ENCODE measurements at places on chromosomes 4 and X.

- DNase-seq: no peak
Measured at GRCh38 chr4:764405-765169, 59.0 kb downstream of the PCGF3 start.

- no peak for DNase-seq
Measured at GRCh38 chr4:138233313-138234034, 8.7 kb downstream of the SLC7A11 start.

- DNase-seq: no peak
Measured at GRCh38 chr4:181897935-181898334, 345.3 kb upstream of the TENM3 start.

DNA sequence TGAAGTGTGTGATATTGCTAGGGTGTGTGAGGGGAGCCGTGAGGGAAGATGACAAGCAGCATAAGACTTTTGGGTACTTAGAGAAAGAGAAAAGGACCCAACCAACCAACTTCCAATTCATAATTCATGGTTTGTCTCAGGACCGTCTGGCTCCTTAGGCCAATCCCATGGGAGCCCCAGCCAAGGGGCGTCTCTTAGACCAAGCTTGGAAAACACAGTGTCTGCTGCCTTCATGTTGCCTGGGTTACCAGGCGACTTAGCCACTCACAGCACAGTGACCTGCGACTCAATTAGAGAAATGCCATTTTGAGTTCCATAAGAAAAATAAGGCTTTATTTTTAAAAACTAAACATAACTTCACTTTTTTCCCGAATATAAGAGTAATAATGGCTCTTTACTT, 32.7 kb downstream of the BST1 start:
- DNase-seq: no peak

DNA sequence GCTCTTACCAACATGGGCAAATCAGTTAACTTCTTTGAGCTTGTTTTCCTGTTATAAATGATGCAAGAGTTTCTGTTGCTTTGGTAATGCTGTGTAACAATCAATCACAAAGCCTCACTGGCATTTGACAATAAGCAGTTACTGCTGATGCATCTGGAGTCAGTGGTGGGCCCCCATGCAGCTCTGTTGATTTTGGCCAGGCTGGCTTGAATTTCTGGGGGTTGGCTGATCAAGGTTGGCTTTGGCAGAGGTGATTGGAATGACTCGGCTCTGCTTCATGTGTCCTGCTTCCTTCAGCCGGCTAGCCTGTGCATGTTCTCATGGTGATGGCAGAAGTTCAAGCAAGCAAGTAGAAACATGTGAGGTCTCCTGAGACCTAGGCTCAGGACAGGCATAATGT, 90.4 kb downstream of the PHEX start:
- no peak for DNase-seq

- DNase-seq: no peak
Measured at GRCh38 chrX:39427906-39428305, 626.6 kb downstream of the MID1IP1 start.

- no peak for DNase-seq
Measured at GRCh38 chr4:165133150-165133549, 20.5 kb upstream of the TMEM192 start.

DNA sequence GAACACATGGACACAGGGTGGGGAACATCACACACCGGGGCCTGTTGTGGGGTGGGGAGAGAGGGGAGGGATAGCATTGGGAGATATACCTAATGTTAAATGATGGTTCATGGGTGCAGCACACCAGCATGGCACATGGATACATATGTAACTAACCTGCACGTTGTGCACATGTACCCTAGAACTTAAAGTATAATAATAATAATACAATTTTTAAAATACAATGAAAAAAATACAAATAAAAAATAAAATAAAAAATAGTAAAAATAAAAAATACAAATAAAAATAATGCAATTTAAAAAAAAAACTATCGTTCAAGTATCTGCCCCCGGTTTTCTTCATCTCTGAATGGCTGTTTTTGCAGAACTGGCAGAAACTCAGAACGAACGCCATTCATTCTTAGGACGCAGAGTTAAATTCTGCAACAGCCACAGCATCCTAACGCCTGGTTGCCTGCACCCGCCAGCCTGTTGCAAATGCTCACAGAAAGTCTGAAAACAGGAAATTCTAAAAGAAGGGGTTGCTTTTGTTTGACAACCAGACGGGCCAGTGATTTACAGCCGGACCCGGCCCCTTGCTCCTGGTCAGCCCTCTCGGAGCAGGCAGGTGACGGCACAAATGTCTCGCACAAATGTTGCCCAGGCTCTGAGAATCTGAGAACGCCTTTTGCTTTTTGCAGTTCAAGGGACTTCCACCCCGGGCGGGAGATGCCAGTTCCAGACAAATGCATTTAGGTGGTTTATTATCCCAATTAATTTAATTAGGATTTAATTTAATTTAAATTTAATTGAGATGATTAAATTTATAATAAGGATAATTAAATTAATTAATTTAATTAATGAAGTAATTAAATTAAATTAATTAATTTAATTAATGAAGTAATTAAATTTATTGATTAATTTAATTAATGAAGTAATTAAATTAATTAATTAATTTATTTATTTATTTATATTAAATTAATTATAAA, 47.8 kb downstream of the CRLF2 start:
- no peak for DNase-seq

DNA sequence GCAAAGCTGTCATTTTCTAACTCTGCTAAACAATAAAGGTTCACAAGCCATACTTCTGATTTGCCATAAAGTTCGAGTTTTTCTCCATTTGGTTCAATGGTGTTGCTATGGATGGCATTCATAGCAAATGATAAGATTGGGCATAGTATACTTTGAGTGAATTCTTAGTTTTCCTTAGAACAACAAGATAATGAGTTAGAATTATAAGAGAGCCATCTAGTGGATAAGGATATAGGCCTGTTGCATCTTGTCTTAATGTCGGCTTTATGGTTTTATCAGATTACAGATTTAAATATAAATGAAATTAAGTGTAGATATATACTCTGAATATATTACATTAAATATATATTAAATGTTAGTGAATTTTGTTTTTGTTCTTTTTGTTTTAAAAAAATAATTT, 644.6 kb downstream of the IL1RAPL1 start:
- no peak for DNase-seq

DNA sequence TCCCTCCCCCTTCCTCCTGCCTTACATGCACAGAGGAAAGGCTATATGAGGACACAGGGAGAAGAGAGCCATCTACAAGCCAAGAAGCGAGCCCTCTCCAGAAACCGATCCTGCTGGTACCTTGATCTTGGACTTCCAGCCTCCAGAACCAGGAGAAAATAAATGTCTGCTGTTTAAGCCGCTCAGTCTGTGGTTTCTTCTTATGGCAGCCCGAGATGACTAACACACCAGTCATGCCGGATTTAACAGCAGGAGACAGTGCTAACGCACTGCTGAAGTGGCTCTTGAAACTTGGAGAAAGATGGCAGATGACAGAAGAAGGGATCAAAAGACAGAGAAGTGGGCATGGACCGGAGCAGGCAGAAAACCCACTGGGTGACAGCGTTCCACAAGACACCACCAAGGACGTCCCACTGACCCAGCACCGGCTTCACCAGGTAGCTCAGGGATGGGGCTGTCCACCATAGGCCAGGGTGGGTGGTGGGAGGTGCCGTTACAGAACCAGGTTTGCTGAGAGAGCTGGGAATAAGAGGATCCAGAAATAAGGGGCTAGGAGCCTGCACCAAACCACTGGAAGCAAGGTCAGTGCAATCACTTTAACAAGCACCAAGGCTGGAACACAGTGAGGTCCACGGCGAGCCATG, 6.2 kb upstream of the MAN2B2 start:
- DNase-seq: no peak

DNA sequence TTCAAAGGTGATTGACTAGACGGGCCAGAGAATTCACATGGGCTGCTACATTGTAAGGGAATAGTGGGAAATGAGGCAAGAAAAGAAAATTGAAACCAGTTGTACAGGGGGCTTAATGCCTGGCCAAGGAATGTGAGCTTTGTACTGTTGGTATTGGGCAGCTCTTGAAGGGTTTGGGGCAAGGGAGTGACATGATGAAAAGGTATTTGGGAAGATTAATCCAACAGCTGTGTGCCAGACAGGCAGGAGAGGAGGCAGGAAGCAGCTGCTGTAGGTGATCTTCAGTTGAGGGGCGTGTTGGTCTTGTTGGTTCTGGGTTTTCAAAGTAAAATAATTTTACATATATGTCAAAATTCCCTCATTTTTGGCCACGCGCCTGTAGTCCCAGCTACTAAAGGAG, 384.5 kb upstream of the TENM3 start:
- DNase-seq: no peak

DNA sequence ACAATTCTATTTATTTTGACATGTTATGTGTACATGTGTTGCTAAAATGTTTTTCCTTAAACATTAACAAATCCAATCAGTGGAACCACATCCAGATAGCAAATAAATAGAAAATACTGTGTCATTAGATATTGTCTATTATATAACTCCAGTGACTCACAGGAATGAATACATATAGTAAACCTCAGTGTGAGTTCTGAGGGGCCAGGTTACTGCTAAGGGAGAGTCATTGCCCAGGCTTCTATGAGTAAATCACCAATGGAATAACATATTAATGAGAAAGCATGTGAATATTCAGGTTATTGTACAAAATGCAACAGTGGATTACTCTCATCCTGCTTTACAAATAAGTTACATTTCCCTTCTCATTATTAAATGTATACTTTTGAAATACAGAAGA, 27.2 kb downstream of the TACR3 start:
- DNase-seq: no peak

GRCh38 chr4:159097785-159098184, 5.1 kb upstream of the RAPGEF2 start:
- no peak for DNase-seq

DNA sequence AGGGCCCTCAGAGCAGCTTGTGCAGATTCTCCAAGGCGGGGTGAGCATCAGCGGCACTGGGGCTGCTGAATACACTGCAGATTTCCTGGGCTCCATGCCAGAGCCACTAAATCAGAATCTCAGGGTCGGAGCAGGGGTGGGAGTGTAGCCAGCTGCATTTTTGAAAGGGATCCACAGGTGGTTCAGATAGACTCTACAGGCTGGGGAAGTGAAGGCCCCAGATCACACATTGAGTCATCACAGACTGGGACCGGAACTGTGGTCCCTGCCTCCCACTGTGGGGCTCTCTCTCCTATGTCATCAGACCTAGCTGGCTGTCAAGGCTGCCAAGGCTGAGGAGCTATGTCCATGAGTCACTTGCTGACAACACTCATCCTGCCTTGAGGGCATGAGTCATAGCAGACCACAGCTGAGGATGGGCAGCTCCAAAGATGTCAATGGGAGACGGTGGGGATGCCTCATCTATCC, 162.3 kb upstream of the MAMLD1 start:
- DNase-seq: peak; percentile 17

GRCh38 chrX:50100188-50100587, 100.6 kb downstream of the AKAP4 start:
- DNase-seq: no peak

DNA sequence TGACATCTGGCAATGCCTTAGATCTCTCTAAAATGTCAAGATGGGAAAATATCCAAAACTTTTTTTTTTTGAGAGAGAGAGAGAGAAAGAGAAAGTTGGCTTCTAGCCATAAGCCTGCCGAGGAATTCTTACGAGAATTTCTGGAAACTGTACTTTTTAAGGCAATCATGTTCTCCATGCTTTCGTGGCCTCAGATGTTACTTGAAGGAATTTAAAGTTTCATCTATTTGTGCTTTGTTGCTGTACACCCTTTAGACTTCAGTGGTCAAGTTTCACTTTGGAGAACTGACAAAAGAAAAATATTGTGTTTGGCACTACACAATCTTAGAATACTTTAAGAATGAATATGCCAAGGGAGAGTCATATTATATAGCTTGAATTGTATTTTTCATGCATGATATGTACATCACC, 53.9 kb downstream of the FAT4 start:
- DNase-seq: no peak

- no peak for DNase-seq
Measured at GRCh38 chr4:169622566-169622965, 2.2 kb downstream of the CLCN3 start.

GRCh38 chr4:24322511-24322910, 261.8 kb downstream of the DHX15 start:
- DNase-seq: no peak

DNA sequence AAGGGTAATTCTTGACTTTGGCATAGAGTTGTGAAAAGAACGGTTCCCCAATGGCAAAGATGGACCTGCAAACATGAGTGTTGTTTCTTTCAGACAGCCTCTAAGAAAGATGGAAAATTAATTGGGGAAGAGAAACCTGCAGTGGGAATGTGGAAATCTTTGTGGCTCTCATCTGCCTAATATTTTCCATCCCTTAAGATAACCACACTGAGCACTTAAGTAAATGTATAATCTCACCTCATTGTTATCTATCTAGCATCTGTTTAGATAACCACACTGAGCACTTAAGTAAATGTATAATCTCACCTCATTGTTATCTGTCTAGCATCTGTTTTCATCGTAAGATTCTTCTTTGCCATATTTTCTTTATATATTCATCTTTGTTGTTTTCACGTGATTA, 149.3 kb downstream of the NWD2 start:
- DNase-seq: no peak

GRCh38 chr4:23877758-23878229, 12.1 kb downstream of the PPARGC1A start:
- DNase-seq: no peak

- no peak for DNase-seq
Measured at GRCh38 chrX:69010339-69010738, 154.9 kb downstream of the PJA1 start.

GRCh38 chr4:22019676-22020075, 71.1 kb upstream of the KCNIP4 start:
- DNase-seq: no peak

DNA sequence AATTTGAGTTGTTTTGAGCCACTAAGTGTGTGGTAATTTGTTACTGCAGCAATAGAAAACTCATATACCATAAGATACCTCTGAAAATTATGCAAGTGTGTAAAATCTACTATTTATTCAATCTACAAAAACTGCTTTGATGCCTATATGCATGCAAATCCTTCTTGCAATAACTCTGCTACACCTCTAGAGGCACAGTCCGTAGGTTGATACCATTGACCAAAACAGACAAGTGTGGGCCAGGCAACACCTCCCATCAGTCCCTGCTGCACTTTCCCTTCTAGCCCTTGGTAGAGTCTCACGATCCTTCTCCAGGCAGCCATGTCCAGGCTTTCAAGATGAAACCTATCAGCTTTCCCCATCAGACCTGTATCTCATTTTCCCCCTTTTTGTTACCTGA, 48.8 kb upstream of the FAM9A start:
- no peak for DNase-seq

- no peak for DNase-seq
Measured at GRCh38 chr4:12933760-12934221, 550.3 kb downstream of the RAB28 start.

GRCh38 chr4:186204103-186204559, 12.8 kb downstream of the CYP4V2 start:
- no peak for DNase-seq

Data from activated T-helper 1 cell treated with anti-CD3 and anti-CD28 coated beads, Interleukin-2, amount 50 U/mL, for 16 hours (primary cell).